ENCODE measurements at places on chromosomes 2 and 18.

DNA sequence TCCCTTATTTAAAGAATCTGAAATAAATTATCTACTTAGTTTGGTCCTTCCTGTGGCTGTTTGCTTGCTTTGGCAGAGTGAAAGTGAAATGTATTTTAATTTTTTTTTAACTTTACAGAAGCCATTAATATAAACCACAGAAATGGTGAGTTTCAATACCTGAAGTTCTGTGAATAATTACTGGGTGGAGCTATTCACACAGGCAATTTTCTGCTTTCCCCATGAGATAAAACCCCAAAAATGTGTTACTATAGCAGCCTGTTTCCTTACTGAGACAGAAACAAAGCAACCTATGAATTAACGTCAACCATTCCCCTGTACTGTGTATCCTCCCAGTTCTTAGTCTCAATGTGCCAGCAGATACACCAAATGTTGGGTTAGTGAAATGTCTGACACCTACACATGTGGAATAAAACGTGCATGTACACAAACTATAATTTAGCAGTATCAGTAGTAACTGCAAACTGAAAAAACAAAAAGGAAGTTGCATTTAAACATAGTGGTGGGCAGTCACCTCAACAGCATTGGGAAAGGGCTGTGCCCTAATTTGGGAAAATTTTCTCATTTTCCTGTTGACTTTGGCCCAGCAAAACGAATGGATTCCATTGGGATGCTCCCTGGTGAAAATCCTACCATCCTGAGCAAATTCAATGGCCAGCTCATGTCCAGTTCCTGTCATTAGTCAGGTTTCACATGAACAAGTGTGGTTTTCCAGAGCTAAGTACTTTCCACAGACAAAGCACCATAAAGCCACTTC lies 73.1 kb upstream of the RMDN2 start:
- DNase-seq = no peak

GRCh38 chr2:20231598-20232026 lies 6.7 kb upstream of the SDC1 start:
- DNase-seq = no peak

- no peak for DNase-seq
Measured at GRCh38 chr2:220432645-220433044, 805.2 kb downstream of the SLC4A3 start.

GRCh38 chr2:211159972-211160371 lies 603.6 kb downstream of the CPS1 start:
- no peak for DNase-seq

DNA sequence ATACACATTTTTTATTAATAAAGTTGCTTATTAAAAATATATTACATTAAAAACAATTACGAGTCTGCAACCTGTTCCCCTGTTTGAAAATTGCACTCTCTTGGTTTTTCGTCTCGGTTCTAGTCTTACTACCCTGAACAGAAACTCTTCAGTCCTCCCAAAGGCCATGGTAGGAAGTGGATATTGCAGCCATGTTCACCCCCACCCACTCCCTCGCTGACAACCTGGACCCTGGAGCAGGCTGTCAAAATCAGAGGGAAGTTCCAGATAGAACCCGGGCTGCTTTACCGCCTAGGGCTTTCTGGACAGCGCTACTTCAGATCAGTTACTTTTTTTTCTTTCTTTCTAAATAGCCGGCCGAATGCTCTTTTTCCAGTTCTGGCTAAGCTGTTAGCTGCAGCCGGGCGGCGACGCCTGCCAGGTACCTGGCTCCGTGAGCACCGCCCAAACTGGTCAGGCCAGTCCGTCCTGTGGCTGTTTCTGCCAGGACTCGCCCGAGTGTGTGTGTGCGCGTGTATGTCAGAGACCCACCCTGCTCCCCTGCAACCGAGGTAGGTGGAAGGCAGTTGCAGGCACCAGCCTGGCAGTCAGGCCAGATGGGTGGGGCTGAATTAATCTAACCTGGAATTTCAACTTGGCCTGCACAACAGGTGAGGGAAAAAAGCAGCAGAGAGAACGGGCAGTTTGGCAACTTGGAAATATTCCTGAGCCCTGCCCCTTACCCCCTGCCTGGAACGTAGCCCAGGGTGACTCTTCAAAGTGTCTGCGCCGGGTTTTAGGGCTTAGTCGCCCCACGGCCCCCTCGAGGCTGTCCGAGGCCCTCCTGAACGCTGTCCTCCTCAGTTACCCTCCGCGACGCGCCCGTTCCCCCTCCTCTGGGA lies 1.1 kb upstream of the TET3 start:
- peak; percentile 87 for DNase-seq

DNA sequence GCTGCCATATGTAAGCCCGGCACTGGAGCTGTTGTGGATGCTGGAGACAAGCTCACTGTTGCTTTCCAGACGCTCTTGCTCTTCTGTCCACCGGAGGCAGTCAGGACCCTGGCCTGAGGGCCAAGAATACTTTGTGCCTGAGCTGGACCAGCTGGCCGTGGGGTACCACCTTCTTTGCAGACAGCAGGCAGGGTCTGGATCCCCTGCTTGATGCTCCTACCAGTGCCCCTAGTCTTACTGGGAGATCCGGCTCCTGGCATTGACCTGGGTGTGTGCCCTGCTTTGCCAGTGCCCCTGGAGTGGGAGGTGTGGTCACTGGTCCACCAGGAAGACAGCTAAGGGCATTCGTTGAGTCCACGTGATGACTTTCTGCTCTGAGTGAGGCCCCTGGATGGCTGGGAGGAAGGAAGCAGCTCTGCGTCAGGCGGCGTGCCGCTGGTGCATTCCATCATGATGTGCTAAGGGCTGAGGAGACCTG lies 59.3 kb downstream of the LRRFIP1 start:
- peak; percentile 67 for DNase-seq

GRCh38 chr18:13026583-13027270 lies 35.6 kb downstream of the CEP192 start:
- DNase-seq = no peak

DNA sequence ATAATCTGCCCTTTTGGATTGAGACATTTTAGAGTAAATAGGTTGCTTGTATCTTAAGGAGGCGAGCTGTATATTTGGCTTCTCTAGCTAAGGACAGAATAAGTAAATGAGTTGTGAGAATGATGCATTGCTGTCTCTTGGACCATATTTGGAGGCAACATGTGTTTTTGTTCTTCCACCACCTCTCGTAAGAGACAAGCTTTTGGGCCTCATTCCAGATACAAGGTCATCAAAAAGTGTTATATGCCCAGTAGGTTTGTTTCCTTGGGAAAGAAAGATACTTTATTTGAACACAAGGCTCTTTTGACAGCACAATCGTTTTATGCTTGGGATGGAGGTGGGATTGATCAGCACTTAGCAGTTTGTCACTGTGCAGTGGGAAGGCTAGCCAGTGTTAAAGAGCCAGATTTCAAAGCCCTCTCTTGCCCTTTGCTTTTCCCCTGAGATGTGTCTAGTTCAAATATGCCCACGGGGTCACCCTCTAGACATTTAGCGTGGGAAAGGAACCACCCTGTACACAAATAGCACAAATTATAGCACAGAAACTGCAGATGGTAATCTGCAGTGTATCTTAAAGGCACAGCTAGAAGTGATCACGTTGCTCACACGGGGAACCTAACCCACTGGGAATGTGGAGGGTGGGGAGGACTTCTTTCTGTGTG lies 131.3 kb downstream of the MAP4K4 start:
- DNase-seq = no peak

GRCh38 chr2:71689393-71689792 lies 236.0 kb downstream of the DYSF start:
- DNase-seq = no peak

DNA sequence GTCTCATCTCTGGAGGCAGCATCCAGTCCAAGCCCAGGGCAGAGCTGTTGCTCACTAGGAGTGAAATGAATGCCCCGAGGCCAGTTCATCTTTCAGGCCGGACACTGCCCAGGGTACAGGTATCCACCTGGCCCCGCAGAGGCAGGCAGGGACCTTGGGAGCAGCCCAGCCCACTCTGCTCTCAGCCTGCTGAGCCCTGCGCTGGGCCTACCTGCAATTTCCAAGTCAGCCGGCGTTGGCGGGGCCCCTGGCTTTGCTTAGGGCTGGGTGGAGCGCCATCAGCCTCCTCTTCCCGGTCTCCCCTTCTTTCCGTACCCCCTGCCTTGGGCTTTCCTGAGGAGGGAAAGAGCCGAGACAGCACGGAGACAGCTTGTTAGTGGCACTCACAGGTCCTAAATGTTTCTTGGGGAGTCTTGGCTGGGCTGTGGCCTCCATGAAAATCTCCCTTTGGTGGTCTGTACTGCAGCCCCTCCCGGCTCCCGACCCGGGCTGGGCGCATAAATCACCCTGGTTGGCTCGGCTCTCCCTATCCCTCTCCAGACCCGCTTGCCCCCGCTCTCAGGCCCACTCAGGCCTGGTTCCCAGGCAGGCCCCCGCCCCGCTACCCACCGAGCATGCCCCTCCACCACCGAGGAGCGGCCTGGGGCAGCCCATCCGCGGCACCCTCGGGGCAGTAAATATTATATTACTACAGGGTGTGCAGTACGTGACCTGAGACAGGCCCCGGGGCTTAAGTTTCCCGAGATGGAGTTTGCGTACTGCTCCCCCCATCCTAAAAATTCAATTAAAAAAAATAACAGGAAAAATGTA lies 106.7 kb downstream of the DYSF start:
- no peak for DNase-seq

GRCh38 chr2:72926368-72926767 lies 9.0 kb downstream of the EMX1 start:
- no peak for DNase-seq

- DNase-seq = no peak
Measured at GRCh38 chr18:77082316-77082955, 50.1 kb downstream of the MBP start.

DNA sequence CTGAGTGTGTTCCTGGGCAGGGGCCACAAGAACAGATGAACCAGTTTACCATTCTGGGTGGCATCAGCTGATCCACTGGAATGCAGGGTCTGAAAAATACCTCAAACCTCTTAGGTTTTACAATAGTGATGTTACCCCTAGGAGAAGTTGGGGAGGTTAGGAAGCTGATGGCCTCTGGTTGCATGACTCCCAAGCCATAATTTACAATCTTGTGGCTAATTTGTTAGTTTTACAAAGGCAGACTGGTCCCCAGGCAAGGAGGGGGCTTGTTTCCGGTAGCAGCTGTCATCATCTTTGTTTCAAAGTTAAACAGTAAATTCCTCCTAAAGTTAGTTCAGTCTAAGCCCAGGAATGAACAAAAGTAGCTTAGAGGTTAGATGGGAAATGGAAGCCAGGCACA lies 113.8 kb upstream of the SLC38A11 start:
- DNase-seq = no peak

DNA sequence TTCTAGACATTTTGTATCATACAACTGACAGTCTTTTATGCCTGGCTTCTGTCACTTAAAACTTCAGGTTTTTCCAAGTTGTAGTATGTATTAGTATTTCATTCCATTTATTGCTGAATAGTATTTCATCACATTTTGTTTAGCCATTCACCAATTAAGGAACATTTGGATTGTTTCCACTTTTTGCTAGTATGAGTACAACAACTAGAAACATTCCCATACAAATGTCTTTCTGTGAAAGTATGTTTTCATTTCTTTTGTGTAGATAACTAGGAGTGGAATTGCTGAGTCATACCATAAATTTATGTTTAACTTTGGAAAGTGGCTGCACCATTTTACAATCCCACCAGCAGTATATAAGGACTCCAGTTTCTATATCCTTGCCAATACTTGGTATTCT lies 135.9 kb downstream of the ATAD2B start:
- DNase-seq = no peak

DNA sequence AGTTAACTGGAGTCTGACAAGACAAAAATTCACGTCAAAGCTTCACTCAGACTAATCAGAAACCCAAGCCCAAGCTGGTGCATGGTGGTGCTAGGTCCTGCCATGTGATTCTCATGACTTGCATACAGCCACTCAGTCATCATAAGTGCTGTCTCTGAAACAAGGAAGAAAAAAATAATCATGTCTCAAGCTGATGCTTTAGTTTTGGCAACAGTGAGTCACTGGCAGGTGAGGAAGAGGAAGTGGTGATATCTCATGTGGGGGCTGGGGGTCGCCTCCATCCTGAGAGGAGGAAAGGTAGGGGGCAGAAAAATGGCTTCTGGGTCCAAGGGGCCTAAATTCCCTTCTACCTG lies 136.3 kb downstream of the TMEM163 start:
- DNase-seq = peak; percentile 58

DNA sequence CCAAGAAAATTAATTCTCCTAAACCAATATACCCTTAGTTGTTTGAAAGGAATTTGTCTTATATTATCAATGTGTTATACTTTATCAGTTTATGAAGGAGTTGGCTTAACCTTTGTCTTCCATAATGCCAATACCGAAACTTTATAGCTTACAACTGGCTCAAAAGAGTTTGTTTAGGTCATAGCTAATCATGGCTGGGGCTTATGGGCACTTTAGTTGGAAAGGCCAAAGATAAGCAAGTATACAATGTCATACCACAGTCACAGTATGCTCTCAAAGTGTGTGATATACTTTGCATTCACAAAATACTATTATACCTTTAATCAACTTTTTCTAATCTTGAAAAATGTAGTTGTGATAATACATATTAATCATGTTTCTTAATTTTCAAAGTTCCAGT lies 2.3 kb downstream of the KLHL41 start:
- no peak for DNase-seq

DNA sequence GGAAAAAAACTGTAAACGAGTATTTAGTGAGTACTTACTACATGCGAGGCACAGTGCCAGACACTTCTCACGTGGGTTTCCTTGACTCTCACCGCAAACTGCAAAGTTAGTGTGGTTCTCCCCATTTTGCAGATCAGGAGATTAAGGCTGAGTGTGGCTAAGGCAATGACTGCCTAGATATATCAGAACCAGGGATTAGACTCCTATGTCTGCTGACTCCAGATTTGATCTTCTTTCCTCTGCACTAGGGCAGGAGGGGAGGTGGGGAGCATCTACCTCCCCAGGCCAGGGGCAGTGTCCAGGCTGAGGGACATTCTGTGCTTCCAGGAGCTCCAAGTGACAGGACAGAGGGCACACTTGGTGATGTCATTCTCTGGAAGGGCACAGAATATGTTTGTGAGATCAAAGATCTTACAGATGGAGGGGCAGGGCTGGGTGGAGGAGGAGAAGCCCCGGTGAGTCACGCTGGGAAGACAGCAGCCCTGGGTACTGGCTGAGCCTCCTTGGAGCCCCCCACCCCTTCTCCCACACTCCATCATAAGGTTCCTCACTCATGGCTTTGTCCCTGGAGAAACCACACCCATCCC lies 92.4 kb downstream of the RHOB start:
- no peak for DNase-seq

DNA sequence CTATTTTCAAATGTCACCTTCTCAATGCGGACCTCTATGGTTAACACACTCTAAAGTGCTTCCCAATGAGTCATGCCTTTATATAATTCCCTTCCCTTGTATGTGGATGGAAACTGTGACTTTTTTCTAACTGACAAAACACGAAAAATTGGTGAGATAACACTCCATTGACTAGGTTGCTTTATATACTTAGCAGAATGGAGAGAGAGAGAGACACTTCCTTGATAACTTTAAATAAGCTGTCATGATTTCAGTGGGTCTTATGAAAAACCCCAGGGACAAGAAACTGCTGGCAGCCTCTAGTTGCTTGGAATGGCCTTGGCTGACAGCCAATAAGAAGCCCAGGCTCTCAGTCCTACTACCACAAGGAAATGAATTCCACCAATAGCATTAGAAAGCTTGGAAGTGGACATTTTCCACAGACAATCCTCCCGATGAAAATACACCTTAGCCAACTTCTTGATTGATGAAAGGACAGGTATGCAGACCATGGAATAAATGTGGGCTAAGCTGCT lies 322.2 kb downstream of the ZNF804A start:
- no peak for DNase-seq

GRCh38 chr2:185979546-185980071 lies 241.0 kb downstream of the FSIP2 start:
- no peak for DNase-seq
